ENCODE measurements at places on chromosomes 16 and 17.

DNA sequence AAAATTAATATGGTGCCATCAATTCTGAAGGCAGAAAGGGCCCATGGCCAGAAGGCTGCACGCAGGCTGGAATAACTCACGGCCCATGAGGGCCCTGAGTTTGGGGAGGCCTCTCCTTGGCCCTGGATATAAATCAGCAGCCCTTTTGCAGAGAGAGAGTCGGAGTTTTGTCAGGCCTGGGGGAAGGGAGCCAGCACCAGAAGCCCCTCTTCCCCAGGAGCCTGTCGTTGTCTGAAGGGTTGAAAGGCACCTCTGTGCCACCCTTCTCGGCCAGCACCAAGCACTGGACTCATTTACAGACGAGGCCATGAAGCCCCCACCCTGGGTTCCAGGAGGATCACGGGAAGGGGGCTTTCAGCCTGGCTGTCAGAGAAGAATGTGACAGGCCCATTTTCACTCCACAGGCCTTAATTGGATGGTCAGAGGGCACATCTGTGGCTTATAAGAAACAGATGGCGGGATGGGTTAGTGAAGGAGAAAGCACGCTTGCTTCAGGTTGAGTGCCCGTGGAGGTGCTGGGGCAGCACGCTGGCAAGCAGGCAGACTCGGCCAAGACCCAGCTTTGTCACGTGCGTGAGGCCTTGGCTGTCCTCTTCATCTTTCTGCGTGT, 140.6 kb downstream of the CLEC16A start:
- DNase-seq = no peak

DNA sequence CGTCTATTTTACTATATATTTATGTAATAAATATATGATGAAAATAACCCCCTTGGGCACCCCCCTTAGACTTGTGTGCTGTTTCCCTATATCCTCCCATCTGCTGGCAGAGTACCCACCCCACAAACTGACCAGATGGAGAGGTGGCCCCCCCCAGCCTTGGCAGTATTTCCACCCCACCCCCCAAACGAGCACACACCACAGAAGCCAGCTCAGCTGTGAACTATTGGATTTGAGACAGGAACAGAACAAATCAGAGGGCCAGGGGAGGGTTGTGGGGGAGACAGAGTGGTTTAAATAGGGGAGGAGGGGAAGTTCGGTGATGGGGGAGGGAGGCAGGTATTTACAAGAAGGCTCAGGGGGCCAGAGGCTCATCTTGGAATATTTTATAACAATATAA, 7.8 kb downstream of the NR1D1 start:
- no peak for DNase-seq

DNA sequence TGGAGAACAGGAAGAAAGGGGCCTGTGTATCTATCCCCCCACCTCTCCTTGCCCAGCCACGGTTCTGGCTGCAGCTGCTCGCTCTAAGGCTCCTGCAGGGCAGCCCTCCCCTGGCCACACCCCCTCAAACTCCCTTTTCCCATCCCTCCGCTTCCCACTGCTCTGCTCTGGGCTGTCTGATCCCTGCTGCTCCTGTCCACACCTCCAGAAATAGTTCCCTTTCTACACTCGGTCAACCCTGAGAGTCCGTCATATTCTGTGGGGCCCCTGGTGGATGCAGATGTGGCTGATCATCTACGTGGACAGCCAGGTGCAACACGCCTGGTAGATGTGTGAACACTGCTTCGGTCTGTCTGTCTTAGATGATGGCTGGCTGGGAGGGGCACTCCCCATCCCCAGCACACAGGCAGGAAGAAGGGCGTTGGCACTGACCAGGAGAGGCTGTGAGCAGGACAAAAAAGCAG, 19.3 kb upstream of the KRT19 start:
- DNase-seq = no peak

GRCh38 chr17:82400830-82401229, 17.3 kb upstream of the HEXD start:
- no peak for DNase-seq

GRCh38 chr17:70070305-70071027, 4.6 kb upstream of the KCNJ16 start:
- no peak for DNase-seq

- no peak for DNase-seq
Measured at GRCh38 chr17:39244016-39244599, 18.4 kb upstream of the STAC2 start.

DNA sequence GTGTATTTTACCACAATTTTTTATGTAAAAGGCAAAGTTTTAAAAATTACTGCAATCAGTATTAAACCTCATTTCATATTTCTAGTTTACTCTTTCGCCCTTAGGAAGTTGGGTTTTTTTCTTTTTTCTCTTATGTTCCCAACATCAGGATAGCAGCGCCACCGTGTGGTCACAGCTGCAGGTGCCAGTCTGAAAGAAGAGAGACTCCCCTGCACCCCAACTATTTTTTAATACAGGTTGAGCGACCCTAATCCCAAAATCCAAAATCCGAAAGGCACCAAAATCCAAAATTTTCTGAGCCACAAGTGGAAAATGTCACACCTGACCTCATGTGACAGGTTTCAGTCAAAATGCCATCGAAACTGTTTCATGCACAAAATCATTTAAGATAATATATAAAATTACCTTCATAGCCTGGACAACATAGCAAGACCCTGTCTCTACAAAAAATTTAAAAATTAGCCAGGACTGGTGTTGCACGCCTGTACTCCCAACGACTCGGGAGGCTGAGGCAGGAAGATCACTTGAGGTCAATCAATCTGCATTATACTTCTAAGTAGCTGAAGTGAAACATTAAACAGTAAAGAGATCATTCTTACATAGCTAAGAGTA, 21.8 kb upstream of the ASGR2 start:
- DNase-seq = peak; percentile 59

All from HEK293T (cell line).